ENCODE measurements at places on chromosomes 7 and 10.

DNA sequence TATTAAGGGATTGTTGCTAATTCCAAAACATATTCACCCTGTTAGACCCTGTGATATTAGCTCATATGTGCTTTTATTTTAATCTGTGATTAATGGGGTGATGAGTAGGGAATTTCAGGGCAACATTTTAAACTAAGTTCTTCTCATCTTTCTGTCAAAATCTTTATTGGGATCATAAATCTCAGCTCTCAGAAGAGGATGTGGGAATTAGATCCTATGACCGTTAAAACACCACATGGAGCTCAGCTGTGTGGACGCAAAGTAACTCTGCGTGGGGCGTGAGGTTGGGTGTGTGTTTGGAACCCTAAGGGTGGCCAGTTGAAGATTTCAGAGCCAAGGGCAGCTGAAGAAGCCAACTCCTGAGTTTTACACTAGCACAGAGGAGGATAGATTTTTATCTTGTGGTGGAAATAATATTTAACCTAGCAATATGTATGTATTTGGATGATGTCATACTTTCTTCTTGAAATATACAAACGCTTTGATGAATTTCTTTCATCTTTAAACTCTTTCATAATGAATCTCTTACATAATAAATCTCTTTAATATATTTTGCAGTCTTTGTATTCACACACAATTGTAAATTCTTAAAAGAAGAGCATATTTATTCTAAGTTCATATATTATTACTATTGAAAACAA lies 64.4 kb downstream of the EPDR1 start:
- no peak for DNase-seq

DNA sequence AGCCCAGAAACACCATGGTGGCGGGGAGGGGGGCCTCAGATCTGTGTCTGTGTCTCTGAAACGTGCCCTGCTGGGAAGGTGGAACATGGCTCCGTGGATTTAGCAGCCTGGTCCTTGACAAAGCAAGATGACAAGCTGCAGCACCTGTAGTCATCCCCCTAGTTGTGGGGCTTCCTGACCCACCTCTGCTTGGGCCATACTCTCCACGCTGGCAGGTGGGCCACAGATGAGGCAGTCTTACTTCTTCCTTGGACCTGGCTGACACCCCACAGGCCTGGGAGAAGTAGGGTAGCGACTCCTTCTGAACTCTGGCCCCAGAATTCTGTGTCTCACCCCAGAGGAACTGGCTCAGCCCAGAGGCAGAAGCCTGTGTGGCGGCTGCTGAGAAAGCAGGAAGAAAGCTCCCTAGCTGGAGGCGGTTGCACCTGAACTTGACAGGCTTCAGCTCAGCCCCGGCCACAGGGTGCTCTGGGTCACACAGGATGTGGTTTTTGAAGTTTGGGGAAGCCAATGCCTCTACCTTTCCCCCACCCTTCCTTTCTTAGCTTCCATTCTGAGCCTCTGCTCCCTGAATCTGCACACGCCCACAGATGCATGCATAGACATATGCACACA lies 113.9 kb downstream of the ABLIM1 start:
- no peak for DNase-seq

DNA sequence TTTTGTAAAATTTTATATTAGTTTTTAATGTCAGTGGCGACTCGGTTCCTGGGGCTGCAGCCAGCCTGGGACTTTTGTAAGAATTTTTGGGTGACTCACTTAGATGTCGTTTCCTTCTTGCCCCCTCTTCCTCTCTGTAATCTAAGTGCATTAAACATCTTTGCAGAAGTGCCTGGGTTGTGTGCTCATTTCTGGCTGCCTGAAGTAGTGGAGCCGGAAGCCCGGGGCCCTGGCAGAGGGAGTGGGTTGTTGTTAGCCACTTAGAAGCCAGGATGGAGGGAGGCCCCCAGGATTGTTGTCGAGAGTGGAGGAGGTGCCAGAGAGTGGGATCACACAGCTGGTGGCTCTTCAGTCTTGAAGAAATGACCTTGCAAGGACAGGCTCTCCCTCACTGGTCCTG lies 11.0 kb upstream of the TRIM8 start:
- no peak for DNase-seq

- no peak for DNase-seq
Observed at GRCh38 chr10:98391065-98391464, 23.9 kb downstream of the PYROXD2 start.

GRCh38 chr10:1172256-1172984 lies 116.2 kb downstream of the WDR37 start:
- no peak for DNase-seq

DNA sequence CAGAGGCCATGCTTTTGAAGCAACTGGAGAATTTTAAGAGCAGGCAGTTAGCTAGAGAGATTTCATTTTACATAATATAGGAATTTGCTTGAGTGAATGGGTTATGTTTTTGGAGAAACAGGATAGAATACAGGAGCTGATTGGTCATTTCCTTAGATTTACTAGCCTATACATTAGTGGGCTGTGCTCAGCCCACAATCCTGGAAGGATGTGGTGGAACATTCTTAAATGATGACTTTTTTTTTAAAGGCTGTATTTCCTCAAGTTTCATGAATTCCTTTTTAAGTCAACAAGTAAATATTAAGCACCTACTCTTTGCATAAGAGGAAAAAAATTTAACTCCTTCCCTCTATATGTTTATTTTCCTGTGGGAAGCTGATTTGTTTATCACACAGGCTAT lies 314.4 kb upstream of the BMPER start:
- no peak for DNase-seq

GRCh38 chr7:144834641-144835144 lies 1.2 kb downstream of the TPK1 start:
- no peak for DNase-seq

- no peak for DNase-seq
Observed at GRCh38 chr10:33048223-33048622, 90.2 kb upstream of the ITGB1 start.

GRCh38 chr10:84938117-84938905 lies 609.9 kb downstream of the CCSER2 start:
- DNase-seq: no peak

GRCh38 chr7:142598297-142598696 lies 151.0 kb upstream of the PRSS1 start:
- DNase-seq: no peak

GRCh38 chr10:2529945-2530344 lies 537.4 kb upstream of the PFKP start:
- DNase-seq: no peak

GRCh38 chr7:155274633-155275355 lies 22.9 kb upstream of the INSIG1 start:
- DNase-seq: no peak

DNA sequence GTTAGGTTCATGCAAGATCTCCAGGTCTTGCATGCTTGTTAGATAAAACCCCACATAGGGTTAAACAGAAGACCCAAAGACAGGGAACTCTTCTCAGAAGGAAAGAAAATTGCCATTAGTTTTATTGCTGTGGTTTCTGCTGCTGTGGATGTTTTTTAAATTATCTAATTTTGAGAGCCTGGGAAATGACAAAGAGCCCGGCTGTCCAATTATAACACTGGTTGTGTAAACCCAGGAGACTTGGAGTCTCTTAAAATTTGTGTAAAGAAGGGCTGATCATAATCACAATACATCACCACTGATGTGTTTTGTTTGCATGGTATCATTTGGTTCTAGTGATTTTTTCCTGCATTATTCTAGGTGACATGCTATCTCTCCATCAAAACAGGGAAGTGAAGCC lies 246.5 kb upstream of the MYO3A start:
- DNase-seq: no peak

GRCh38 chr10:88194041-88194887 lies 330.8 kb downstream of the PTEN start:
- DNase-seq: no peak

DNA sequence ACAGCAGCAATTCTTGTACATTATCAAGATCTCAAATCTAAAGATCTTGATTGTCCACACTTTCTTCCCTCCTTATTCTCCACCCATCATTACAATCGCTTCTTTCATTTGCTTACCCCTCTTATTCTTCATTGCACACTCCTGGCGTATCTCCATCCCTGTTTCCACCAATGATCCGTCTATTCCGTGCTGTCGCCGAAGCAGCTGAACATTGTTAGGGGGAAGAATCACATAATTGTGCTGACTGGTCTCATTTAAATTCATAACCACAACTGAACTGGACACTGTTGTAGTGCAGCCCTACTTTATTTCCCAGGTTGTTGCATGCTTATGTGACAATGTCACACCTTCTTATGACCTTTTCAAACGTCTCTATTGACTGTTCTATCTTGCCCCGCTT lies 18.9 kb upstream of the NRP1 start:
- no peak for DNase-seq

DNA sequence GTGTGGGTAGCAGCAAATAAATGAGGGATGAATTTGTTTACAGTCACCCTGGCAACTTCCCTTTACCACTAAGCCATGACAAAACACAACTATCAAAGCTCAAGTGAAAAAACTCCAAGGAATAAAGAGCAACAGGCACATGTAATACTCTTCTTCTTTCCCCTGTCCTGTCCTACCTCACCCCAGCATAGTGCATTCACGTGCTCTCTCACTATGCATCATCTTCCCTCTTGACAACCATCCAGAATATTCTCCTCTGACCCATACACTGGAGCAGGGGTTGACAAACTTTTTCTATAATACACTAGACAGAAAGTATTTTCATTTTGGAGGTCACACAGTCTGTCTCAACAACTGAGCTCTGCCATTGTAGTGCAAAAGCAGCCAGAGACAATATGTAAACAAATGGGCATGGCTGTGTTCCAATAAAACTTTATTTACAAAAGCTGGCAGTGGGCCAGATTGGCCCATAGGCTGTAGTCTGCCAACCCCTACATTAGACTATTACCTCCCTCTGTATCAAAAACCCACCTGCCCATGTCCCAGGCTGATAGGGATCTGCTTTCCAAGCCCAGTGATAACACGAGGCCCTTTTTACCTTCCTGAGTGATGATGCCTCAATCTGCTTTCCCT lies 354.5 kb downstream of the FGFR2 start:
- no peak for DNase-seq

DNA sequence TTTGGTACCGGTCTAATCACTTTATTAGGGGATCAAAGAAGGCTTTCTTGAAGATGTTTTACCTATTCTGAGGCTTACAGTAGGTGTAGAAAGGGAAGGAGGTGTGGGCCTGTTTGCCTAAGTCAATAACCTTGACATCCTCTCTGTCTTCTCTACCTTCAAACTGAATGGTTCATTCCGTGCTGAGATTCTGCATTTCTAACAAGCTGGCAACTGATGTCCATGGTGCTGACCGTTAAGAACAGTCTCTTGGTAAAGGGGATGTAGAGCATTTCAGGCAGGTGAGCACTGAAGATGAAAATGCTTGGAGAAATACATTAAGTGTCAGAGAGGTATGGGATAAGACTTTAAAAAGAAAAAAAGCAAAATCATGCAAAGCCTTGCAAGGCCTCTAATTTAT lies 51.5 kb upstream of the DGKB start:
- DNase-seq: no peak

DNA sequence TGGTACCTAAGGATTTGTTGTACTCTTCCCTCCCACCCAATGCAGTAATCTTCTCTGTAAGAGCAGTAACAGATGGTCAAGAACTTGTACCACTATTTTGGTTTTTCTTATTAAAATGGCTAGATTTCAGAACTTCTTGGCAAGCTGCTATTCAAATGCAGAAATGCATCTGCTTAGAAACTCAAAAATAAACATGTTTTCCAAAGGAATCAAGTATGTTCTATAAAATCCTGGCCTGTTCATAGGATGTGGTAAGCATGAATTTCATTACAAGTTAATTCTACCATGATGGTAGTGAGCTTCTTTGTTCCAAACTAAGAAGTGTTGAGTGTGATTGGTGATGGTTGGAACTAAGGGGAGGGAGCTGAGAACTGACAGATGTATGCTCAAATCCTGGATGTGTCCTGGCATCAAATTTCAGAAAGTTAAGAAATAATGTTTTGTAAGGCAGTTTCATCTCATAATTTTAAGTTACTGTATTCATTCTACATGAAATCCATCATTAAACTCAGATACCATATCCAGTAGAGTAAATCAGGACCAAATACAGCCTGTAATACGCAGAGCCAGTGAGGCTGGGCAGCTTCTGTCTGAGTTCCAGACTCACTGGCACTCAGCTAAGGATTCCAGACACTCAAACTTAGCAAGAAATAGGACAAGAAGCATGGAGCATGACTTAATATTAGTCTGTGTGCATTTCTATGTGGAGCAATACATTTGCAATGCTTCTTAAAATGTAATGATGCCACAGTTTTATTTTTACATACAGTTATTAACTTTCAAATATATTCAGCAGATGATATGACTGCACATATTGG lies 119.6 kb downstream of the TES start:
- DNase-seq: no peak

DNA sequence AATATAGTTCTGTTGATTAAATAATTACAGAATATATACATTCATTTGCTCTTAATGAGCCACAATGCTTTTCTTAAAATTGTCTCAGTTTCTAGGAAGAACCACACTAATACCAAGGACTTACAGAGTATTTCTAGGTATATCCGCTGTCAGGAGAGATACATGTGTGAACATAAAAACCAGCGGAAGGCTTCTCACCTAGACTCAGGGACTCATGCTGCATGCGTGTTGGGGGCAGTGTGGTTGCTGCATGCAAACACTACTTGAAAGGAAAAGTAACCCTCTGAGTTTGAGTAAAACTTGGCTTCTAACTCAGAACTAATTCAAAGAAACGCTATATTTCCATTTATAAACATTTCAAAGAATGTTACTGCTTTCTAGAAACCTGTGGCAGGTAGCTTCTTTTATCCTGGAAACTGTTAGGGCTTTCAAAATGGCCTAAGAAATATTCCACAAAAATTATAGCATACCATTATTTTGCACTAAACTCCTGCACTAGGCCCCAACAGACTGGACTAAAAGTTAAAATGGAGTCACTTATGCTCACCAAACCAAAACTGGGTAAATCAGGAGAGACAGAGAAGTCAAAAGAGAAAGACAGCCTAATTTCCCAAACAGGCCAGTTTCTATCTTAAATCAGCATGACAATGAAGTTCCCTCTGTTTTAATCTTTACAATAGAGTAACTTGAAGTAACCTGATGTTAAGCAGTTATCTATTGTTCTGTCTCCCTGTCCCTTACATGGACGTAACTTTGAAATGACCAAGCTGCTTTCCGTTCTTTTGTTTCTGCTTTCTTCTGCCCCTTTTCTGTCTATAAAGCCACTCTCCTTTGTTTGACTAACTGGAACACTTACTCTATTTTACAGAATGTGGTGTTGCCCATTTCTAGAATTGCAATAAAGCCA lies 95.2 kb upstream of the FAM133B start:
- peak; percentile 16 for DNase-seq

- no peak for DNase-seq
Observed at GRCh38 chr10:62422068-62422590, 48.0 kb downstream of the ZNF365 start.

- no peak for DNase-seq
Observed at GRCh38 chr10:4431114-4431863, 394.7 kb upstream of the AKR1E2 start.

DNA sequence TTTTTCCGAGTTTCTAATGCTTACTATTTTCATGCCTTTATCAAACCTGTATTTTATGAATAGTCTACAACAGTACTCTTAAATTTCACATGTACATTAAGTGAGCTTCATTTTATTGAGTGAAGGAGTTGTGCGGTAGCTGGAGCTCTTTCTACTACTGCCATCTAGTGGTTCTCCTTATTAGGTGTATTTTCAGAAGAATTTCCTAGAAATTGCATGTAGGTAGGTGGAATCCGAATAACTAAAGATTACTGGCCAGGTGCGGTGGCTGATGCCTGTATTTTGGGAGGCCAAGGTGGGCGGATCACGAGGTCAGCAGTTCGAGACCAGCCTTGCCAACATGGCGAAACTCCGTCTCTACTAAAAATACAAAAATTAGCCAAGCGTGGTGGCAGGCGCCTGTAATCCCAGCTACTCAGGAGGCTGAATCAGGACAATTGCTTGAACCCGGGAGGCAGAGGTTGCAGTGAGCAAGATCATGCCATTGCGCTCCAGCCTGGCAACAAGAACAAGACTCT lies 38.3 kb downstream of the LRRC72 start:
- peak; percentile 46 for DNase-seq

Measured in NT2/D1 (cell line).